Retina (tissue), 1 donor: ENCODE measurements at places on chromosomes 1 and 21.

DNA sequence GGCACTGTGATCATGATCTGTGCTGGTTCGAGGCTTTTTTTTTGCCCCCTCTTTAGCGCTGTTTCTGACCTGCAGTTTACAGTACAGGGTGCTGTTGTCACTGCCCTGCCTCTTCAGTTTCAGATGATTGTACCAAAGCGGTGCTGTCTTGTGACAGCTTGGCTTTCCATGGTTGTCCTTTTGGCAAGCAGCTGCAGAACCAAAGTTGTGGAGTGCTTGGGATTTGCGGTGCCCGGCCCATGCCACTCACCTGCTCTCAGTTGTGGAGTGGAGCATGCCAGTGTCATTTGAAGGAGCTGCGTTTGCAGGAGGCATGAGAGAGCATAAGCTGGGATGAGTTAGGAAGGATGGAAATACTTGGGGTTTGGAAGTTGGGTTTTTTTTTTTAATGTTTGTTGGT lies 48.4 kb downstream of the DOP1B start:
- no peak for DNase-seq

DNA sequence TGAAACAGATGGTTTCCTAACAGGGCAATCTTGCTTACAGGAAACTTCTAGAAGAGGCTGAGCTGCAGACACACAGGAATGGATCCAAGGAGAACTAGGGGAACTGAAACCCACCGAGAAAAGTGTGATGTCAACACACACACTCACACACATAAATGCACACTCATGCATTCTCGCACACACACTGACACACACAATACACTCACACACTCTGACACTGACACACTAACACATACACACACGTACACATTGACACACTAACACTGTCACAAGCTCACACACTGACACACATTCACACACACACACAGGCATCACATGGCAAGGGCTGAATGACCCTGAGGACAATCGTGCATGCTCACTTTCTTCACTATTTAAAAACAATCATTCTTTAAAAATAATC lies 142.7 kb downstream of the NPHP4 start:
- DNase-seq, result no peak

GRCh38 chr1:84669831-84670230 lies 20.4 kb downstream of the SSX2IP start:
- DNase-seq, result no peak

DNA sequence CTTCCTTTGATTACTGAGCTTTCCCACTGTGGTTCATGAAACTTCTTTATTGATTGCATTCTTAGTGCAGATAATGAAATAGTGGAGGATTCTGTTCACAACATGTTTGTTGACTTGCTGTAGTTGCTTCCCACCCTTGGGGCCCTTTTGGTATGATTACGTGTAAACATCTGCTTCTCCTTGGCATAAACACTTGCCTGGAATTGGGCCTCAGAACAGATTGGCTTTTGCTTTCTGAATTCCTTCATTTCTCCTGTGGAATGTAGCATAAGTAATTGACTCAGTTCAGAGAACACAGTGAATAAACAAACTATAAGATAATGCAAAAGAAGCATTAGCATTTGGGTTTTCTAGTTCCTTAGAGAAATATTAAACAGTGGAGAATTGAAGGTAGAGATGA lies 59.5 kb upstream of the LAMC2 start:
- DNase-seq, result no peak

DNA sequence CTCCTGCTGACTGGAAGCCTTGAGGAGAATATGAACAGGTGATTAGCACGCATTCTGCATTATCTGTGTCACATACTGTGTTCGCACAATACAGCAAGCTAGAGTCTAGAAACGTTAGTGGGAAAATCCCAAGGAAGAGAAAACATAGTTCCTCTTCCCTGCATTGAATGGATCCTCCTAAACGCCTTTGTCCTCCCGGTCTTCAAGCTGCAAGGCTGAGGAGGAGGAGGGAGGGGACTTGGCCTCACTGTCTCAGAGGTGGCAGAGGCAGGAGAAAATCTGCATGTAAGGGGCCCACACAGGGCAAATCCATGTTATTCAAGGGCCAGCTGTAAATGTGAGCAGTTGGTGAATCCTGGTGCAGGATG lies 34.4 kb downstream of the WNT9A start:
- peak; percentile 72 for DNase-seq

DNA sequence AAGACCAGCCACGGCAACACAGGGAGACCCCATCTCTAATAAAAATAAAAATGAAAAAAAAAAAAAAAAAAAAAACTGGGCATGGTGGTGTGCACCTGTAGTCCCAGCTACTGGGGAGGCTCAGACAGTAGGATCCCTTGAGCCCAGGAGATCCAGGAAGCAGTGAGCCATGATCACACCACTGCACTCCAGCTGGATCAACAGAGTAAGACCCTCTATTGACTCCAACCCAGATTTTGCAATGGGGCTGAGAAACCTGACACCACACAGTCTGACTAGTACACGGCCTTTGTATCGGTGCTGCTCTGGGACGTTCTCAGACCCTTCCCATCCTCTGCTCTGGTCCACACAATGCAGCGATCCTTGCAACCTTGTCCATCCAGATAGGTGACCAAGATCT lies 31.8 kb downstream of the SPATA21 start:
- DNase-seq, result no peak

DNA sequence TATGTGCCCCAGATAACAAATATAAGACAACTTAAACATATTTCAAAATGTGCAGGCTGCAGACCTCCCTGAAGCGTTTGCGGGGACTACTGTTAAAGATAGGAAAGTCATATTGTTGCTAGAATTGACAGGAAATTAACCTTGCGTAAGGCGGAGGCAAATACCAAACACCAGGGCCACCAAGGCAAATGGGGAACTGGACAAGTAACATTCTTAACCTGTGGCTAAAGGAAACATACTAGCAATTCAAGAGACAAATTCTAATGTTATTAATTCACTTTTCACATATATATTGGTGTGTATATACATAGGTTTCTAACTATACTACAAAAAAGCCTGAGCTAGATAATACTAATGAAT lies 6.8 kb downstream of the HAPLN2 start:
- DNase-seq, result no peak

- no peak for DNase-seq
Observed at GRCh38 chr1:116760996-116761665, 6.9 kb downstream of the CD2 start.

DNA sequence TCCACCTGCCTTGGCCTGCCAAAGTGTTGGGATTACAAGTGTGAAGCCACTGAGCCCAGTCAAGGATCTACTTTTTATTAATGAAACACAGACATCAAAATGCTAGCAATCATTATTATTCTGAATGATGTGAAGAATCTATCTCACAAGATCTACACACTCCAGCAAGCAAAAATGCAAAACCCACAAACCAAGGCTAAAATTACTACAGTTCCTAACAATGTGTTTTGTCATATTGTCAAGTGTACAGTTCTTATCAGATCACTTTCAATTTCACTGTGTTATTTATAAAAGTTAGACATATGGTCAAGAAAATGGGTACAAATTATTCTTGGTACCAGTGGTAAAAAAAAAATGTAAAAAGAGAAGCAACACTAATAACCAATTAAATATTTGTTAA lies 61.3 kb upstream of the SDC3 start:
- no peak for DNase-seq

GRCh38 chr1:67338642-67339041 lies 31.0 kb downstream of the IL12RB2 start:
- DNase-seq, result no peak

DNA sequence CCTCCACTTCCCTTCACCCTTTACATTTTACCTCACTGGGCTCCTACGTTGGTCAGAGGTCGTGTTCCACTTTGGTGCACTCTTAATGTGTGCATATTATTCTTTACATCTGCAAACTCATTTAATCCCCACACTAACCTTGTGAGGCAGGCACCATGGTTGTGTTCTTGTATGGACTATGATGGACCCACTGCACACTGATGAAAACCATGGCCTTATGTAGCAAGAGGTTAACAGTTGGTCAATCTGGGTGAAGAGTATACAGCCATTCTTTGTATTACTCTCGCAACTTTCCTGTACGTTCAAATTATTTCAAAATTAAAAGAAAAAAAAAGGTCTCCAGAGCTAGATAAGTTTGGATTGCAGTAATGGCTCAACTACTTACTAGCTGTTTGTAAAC lies 78.5 kb downstream of the RUNX1 start:
- DNase-seq, result no peak

- DNase-seq, result no peak
Observed at GRCh38 chr1:116991171-116991845, 10.3 kb upstream of the CD101 start.
